Endothelial cell of coronary artery (primary cell): ENCODE measurements at places on chromosomes 5 and 9. TPM values are rescaled to one million over a fixed set of nuclear protein-coding genes. Genes with fewer than 3 reads are reported as not detected.

Gene OR1Q1
- total RNA-seq = not detected in 2 replicates

Gene NR2F1
- 24.9 and 68.1 TPM in 2 replicates for total RNA-seq

Gene TMEM252
- total RNA-seq = not detected in 2 replicates

Gene PCDHB12
- total RNA-seq = 0.47 and 0.54 TPM in 2 replicates

Gene PLAC8L1
- total RNA-seq = 0.18 and 0.38 TPM in 2 replicates

Gene GPSM1
- 24.7 and 34.4 TPM in 2 replicates for total RNA-seq

Gene COL5A1
- total RNA-seq = 67.9 and 185 TPM in 2 replicates

Gene SAXO1
- total RNA-seq = not detected in 2 replicates

Gene CMBL
- 5.7 and 6.7 TPM in 2 replicates for total RNA-seq

Gene PCA3
- 0.28 and 0.90 TPM in 2 replicates for total RNA-seq

Gene FAT2
- under 0.01 TPM in 1 of 2 replicates, not detected in the other for total RNA-seq

Gene LHX6
- 0.27 and 1.3 TPM in 2 replicates for total RNA-seq

Gene LHX2
- total RNA-seq = not detected in 2 replicates

Gene PROB1
- total RNA-seq = 0.72 and 1.2 TPM in 2 replicates

Gene HSPB3
- total RNA-seq = not detected in 2 replicates

Gene CYLC2
- total RNA-seq = not detected in 2 replicates

Gene ADGRD2
- not detected in 2 replicates for total RNA-seq

Gene C7
- 0.09 and 0.75 TPM in 2 replicates for total RNA-seq

Gene RAD23B
- total RNA-seq = 76.9 and 93.1 TPM in 2 replicates

Gene PFN3
- total RNA-seq = not detected in 2 replicates

Gene SHOC1
- under 0.01 TPM in 1 of 2 replicates, not detected in the other for total RNA-seq

Gene PTGS1
- 0.81 and 1.8 TPM in 2 replicates for total RNA-seq

Gene SLC36A3
- not detected in 2 replicates for total RNA-seq

Gene TMEFF1
- total RNA-seq = 3.6 and 6.4 TPM in 2 replicates
